IMR-90 (cell line): ENCODE measurements at places on chromosomes 12 and 14.

DNA sequence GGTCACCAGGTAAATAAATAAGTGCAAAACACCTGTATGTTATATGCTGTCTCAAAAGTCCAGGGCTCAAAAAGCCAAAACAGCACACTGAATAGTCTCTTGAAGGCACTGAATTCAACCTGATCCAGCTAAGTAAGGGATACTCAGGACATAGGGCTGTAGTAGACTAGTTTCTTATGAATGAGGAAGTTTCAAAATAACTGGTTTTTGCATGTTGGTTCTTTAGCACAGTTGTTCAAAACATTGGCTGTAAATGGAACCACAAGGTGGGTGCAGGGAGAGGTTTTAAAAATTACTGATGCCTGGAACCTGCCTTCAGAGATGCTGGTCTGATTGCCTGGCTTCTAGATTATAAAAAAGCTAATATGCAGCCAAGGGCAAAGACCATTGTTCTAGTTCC, 34.1 kb downstream of the NDUFA12 start:
- DNase-seq: no peak

GRCh38 chr12:121712190-121712460, 427 bp upstream of the TMEM120B start:
- DNase-seq: no peak

- DNase-seq: no peak
Observed at GRCh38 chr14:60225265-60225664, 23.8 kb upstream of the PPM1A start.

- DNase-seq: no peak
Observed at GRCh38 chr14:28502517-28502916, 264.1 kb upstream of the FOXG1 start.

- no peak for DNase-seq
Observed at GRCh38 chr14:38044710-38045109, 163.0 kb upstream of the SSTR1 start.

GRCh38 chr12:39300799-39301198, 142.1 kb downstream of the KIF21A start:
- no peak for DNase-seq

- DNase-seq: peak; percentile 89
Observed at GRCh38 chr14:77314043-77314442, 6.6 kb downstream of the POMT2 start.

DNA sequence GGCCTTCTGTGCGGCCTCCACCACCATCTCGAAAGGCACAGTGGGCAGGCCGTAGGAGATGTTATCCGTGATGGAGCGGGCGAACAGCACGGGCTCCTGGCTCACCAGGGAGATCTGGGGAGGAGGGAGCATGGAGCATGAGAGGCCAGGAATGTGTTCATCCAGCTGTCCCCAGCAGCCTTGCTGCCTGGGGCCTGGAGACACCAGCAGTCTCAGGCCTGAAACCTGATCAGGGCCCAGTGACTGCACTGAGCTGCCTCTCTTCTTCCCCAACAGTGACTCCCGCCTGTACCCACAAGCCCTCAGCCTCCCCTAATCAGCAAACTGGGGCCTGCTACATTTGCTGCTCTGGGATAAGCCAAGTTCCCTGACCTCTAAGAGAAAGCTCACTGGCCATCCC, 30.9 kb downstream of the ABCB9 start:
- no peak for DNase-seq

GRCh38 chr12:12056951-12057350, 13.8 kb upstream of the BCL2L14 start:
- no peak for DNase-seq
